ENCODE measurements at places on chromosomes 2 and 18. TPM values are rescaled to one million over a fixed set of nuclear protein-coding genes. Genes with fewer than 3 reads are reported as not detected.

SCLY gene
- 19.5 TPM for total RNA-seq

COL3A1 gene
- total RNA-seq: 652 TPM

ATRAID gene
- total RNA-seq: 227 TPM

OSBPL6 gene
- 3.4 TPM for total RNA-seq

RNMT gene
- 11.3 TPM for total RNA-seq

UBE2F gene
- total RNA-seq: 66.7 TPM

CNOT11 gene
- total RNA-seq: 29.3 TPM

TMEM182 gene
- 1.7 TPM for total RNA-seq
